Right kidney (tissue), 9 donors: ENCODE measurements at places on chromosomes 2 and 18.

- DNase-seq: no peak
Observed at GRCh38 chr2:70181363-70181956, 9.4 kb downstream of the C2orf42 start.

- DNase-seq: no peak
Observed at GRCh38 chr2:138218397-138218796, 254.1 kb downstream of the HNMT start.

- DNase-seq: no peak
Observed at GRCh38 chr2:14520385-14520945, 112.1 kb upstream of the LRATD1 start.

DNA sequence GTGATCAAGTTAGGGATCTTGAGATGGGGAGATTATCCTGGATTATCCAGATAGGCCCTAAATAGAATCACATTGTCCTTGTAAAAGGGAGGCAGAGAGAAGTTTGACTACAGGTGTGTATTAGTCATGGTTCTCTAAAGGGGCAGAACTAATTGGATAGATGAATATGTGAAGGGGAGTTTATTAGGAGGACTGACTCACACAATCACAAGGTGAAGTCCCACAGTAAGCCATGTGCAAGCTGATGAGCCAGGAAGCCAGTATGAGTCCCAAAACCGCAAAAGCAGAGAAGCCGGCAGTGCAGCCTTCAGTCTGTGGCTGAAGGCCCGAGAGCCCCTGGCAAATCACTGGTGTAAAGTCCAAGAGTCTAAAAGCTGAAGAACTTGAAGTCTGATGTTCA, 275.8 kb downstream of the KCNS3 start:
- DNase-seq: no peak
